ENCODE measurements at places on chromosomes 6 and 20.

GRCh38 chr6:10248378-10248843 lies 166.5 kb downstream of the TFAP2A start:
- DNase-seq, result no peak

DNA sequence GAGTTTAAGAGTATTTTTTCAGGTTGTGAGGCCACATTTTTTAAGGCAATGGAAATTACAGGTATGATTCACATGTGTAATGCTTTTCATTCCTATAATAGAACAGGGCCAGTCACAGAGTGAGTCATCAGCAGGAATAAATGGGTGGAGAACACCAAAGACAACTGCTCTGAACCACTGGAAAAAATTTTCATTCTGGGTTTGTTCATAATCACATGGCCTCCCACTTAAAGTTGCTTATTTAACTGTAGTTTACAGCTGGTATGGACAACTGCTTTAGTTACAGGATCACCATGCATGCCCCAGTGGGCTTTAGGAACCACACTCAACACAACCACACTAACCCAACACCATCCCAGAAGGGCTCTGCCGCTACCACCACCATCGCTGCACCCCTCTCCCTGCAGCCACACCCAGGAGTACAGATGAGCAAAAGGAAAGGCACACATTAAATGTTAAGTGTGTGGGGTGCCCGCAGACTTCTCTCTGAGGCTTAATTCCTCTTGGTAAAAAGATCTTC lies 107.0 kb upstream of the DST start:
- DNase-seq, result no peak

DNA sequence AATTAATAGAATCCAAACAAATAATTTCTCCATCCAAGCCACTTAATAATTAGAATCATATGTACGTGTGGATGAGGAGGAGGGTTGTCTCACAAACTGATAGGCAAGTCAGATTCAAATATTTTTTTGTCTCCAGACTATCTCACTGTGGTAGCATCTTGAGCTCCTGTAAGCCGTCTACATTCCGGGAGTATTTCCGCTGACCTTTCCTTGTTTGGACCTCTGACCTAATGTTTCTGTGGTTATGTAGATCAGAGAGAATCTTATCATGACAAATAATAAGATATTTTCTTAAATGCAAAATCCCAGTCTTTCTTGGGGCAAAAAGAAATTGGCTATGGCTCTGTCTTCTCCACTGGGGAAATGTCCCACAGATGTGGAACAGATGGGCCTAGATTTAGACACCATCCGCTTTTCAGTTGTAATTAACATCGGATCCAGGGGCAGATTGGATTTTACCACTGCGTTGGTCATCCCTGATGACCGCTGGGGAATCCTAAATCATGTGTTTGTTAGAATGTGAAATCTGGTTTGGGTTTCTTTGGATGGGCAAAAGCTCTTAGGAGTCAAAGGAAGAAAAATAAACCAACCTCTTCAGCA lies 197.1 kb upstream of the RIN2 start:
- DNase-seq, result no peak

DNA sequence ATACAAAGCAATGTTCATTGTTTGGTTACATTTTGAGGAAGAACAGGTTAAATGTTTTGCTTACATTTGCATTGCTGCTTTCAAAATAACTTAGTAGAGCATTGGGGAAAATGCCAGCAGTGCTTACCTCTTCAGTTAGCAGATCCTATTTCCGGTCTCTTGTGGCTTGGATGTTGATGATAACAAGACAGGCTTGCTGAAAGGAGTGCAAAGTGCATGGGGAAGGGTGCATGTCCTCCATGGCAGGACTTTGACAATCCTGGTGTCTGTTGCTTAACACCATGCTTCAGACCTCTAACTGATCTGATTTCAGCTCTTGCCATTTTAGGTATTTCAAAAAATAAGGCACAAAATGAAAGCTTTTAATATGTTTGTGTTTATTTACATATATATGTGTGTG lies 21.1 kb downstream of the TPD52L1 start:
- no peak for DNase-seq

DNA sequence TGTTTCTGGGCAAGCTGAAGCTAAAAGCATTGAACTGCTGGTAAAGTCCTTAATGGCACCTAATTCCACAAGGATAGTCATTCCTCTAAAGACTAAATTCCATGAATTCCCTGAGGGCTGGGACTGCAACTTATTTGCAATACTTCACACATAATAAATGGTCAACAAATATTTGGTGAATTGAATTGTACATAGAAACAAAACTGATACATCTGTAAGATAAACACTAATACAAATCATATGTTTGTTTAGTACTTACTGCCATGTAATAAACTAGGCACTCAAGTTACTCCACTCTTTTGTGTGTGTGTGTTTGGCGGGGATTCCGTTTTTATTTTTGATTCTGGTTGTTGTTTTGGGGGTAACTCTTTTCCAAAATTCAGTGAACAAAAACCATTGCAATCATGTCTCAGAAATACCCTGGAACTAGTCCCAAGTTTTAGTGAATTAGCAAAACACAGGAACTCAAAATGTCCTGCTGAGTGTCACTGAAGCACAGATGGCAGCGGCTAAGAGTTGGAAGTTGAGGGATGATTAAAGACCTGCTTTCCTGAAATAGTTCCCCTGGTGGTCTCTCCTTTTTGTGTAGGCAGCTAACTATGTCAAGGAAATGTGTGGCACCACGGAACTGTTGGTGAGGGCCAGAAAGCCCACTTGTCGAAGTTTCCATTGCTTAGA lies 74.8 kb upstream of the SNRPB2 start:
- no peak for DNase-seq

DNA sequence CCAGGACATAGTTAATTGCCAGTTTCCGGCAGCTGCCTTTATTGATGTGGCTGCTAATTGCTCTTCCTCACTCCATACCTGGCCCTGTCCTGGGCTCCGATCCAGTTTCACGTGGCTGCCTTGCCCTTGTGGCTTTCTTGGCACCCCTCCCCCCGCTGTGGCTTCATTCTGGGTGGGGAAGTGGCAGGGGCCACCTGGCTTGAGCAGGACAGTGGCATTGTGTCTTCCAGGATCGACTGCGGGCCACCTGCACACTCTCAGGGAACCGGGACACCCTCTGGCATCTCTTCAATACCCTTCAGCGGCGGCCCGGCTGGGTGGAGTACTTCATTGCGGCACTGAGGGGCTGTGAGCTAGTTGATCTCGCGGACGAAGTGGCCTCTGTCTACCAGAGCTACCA lies 10.8 kb downstream of the MAVS start:
- no peak for DNase-seq

- no peak for DNase-seq
Measured at GRCh38 chr6:11258260-11259237, 26.1 kb upstream of the NEDD9 start.

GRCh38 chr20:40339661-40340449 lies 349.2 kb downstream of the MAFB start:
- no peak for DNase-seq

GRCh38 chr6:75418233-75418632 lies 75.4 kb downstream of the FILIP1 start:
- no peak for DNase-seq

DNA sequence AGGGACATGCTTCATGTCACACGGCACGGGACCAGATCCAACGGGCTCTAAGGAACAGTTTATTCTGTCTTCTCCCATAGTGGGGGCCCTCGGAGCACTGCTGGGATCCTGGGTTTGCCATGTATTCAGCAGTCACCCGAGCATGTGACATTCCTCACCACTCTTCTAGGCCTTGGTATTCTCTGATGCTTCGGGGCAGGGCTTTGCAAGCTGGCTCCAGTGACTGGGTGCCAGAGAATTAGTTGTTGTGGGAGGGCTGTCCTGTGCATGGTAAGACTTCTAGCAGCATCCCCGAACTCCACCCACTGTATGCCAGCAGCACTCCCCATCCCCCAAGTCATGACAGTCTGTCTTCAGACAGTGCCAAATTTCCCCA lies 5.4 kb downstream of the CCN5 start:
- no peak for DNase-seq

DNA sequence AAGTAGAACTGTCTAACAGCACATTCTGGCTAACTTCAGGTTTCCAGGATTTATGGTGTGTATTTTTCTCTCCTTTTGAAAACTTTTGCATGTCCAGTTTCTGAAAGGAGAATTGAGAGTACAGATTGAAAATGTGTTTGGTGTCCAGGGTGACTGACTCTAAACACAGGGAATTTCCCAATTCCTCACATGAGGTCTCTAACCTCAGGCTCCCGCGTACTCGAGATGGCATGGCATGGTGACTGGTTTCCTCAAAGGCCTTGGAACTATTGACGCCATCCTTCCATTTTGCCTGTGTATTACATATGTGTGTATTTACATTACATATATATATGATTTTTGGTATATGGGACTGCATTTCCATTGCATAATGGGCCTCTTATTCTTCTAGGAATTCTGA lies 52.5 kb downstream of the PRND start:
- DNase-seq, result no peak

GRCh38 chr20:48732081-48732829 lies 95.5 kb downstream of the PREX1 start:
- no peak for DNase-seq

- peak; percentile 73 for DNase-seq
Measured at GRCh38 chr6:26322645-26323482, 42.1 kb upstream of the BTN3A2 start.

- no peak for DNase-seq
Measured at GRCh38 chr6:108395297-108395696, 100.4 kb downstream of the AFG1L start.

DNA sequence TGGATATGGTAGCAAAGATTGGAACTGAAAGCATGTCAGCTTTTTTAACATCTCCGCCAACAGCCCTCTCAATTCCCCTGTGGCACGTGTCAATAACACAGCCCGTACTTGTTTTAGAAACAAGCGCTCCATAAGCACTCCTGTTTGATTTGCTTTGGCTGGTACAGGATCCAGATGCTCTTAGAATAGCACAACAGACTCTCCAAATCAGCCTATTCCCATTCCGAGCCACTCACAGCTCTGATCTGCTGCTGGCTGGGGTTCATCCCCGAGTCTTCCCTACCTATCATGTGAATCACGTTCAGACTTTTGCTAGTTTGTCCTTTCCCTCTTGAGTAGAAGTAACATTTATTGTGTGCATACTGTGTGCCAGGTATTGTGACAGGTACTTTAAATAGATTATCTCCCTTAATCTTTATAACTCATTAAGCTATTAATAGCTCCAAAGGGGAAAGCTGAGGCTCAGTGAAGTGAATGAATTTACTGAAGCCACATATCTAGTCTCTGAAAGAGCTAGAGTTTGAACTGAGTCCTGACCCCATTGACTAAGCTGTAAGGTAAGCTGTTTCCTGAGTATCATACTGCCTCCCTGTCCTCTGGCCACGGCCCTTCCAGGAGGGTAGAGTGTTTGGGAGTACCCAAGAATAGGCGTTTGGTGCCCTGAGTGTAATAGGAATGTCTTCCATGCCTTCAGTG lies 46.7 kb downstream of the RALY start:
- no peak for DNase-seq

- DNase-seq, result no peak
Measured at GRCh38 chr6:15949982-15950381, 178.9 kb upstream of the MYLIP start.

Measured in activated CD4-positive, alpha-beta T cell treated with anti-CD3 and anti-CD28 coated beads, Interleukin-2, amount 50 U/mL, for 48 hours (primary cell).